ENCODE measurements at places on chromosomes 11 and 22.
A peak's percentile ranks its signal among the peaks of the same experiment; 100 is the strongest.

DNA sequence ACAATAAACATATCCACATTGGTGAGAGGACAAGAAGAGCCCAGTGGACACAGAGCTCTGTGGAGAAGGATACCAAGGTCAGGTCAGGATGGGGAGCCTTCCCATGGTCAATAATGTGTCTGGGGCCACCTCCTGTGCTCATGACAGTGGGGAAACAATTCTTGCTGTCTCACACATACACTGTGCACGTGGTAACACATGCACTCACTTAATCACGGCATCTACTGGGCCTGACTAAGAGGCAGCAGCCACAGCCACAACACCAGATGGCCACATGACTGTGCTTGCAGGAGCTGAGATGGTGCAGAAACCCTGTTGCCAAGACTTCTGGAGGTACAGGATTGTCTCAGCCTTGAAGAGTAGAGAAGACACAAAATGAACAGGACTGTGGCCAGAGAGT is 28.6 kb downstream of the C22orf42 start:
- DNase-seq, result no peak

DNA sequence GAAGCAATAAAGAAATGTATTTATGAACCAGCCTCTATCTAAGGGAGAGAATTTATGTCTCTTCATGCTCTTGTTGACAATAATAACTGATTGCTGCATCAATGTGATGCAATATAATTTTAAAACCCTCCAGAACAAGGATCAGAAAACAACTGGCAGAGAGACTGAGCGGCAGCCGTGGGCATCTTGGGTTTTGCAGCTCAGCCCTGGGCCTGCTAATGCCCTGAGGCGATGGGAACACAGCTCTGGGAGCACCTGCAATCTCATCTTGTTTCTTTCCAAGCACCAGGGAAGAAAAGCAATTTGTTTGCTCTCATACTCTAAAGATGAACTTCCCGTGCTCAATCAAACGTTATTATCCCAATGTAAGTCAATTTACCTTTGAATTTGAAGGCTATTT is 245.7 kb downstream of the ST3GAL4 start:
- DNase-seq, result no peak

DNA sequence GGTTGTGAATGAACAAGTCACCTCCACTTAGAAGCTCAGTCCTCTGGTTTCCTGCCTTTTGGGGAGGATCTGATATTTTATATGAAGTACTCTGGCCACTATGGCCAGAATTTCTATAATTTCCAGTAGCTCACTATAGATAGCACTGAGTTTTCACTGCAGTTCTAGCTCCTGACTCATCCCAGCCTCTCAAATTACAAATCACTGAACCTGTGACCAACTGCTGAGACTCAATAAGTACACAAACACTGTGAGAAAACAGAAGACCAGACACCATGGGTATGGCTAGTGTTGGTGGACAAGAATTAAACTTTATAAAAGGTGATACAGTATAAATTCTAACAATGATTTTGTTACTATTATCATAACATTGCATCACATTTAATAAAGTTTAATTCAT is 47.1 kb upstream of the UCP3 start:
- DNase-seq, result no peak

DNA sequence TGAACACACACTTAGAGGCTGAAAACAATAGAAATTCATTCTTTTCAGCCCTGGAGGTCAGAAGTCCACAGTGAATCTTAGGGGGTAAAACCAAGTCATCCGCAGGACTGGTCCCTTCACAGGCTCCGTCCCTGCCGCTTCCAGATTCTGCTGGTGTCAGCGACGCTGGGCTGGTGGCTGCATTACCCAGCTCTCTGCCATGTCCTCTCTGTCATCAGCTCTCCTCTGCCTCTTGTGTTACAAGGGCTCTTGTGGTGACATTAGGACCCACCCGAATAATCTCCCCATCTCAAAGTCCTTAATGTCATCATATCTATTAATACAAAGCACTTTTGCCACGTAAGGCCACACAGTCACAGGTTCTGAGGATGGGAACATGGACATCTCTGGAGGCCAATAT is 47.7 kb upstream of the ANO1 start:
- DNase-seq, result no peak

DNA sequence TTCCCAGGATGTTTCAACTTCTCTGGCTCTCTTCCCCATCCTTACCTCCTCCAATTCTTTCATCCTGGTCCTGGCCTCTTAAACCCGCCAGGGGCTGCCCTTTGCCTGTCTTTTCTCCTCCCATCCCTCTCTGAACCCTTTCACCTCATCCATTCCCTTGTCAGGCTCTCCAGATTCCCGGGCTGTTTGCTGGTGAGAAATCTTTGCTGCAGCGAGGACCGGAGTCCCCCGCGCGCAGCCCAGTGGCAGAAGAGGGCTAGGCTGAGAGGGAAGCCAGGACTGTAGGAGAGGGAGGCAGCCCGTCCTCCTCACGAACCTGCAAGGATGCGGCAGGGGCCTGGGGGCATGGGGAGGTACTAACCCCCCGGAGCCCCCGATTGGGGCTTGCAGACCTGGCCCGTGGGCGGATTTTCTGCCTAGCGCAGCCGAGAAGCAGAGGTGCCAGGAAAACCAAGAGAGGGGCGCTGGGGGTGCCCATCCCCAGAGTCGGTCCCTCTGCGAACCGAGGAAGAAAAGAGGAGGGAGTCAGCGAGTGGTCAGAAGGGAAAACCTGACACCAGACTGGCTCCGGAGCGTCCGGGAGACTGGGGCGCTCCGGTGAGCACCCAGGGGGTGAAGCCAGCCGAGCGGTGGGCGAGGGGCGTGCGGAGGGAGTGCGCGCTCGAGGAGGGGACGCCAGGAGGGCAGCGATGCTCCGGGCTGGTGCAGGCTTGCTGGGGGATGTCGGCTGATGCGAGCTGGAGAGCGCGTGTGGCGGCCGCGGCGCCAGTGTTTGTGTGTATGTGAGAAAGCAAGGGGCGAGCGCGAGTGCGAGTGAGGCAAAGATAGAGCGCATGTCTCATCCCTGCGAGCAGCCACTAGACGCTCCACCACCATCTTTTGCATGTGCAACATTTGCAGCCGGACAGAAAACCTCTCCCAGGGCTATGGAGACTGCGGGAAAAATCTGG is at the start of gene GRIA4:
GRIA4 (plus strand) TSS at position 242 of the 950 bp plus-strand sequence. CDS start 925 bp downstream, outside the sequence.
- peak; percentile 70 for DNase-seq

GRCh38 chr22:41538583-41538982 is 5.7 kb downstream of the POLR3H start:
- DNase-seq, result no peak

DNA sequence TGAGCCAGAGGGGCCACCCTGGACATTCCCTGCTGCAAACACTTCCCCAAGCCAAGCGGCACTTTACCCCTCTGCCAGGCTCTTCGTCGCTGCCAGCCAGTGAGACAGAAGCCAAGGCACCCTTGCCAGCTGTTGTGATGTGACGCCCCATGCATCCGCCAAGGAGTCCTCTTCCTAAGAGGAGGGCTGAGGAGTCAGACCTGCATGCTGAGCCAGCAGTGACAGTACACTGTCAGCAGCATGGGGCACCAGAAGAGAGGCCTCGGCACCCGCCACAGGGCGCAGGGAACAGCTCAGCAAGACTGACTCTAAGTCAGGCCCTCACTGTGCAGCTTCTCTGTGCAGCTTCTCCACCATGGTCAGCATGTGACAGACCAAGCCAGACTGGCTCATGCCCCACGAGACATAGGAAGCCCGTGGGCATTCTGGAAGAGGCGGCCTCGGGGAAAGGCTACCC is 26.4 kb downstream of the VPS37C start:
- no peak for DNase-seq

DNA sequence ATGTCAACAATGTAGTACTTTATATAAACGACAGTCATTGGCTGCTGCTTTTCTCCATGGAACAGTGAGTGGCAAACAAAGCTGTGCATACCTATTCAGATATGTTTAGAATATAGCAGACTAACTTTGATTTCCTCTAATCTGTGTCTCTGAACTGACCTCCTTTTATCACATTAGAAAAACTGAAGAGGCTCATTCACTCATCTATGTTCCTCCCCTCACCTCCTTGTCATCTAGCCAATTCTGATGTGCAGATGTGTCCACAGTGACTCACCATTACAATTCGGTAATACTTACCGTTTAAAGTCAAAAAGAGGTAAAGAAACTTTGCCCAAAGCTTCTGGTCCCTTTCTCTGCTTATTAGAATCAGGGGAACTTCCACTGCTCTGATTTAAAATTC is 51.5 kb upstream of the RPS13 start:
- no peak for DNase-seq

DNA sequence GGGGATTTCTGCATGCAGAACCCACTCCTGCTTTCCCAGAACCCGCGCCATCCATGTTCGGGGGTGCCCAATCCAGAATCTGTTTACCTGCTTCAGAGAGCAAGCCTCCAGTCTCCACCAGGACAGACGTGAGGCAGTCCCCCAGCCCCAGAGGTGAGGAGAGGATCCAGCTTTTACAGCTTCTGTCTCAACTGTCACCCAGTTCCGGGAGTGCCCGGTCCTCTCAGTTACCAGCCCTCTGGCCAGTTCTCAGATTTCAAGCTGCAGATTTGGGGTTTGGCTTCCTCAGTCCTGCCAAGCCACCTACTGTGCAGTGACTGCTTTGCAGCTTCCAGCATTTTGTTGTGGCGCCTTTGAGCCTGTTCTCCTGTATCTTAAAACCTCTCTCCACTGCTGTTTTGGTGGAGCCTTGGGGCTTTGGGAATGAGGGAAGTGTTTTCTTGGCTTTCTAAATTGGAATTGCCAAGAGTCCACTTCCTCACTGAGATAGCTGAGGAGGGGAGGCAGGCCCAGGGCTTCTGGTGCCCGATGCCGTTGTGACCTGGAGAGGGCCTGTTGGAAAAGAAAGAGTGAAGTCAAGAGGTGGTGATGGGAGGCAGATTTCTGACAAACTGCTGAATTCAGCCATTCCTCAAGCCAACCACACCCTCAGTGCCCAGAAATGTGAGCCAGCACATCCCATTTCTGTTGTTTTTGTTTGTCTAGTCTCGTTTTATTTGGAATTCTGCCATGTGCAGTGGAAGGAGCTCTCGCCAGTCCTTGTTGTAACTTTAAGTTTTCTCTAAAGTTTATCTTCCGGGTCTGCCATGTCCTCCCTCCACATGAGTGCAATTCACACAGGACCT is 513.4 kb downstream of the TBC1D22A start:
- no peak for DNase-seq

GRCh38 chr22:46561435-46561905 is 24.1 kb upstream of the CELSR1 start:
- DNase-seq, result no peak

GRCh38 chr11:119723952-119724325 is 5.1 kb downstream of the NECTIN1 start:
- no peak for DNase-seq

GRCh38 chr11:45075519-45075918 is 70.9 kb upstream of the PRDM11 start:
- DNase-seq, result no peak

DNA sequence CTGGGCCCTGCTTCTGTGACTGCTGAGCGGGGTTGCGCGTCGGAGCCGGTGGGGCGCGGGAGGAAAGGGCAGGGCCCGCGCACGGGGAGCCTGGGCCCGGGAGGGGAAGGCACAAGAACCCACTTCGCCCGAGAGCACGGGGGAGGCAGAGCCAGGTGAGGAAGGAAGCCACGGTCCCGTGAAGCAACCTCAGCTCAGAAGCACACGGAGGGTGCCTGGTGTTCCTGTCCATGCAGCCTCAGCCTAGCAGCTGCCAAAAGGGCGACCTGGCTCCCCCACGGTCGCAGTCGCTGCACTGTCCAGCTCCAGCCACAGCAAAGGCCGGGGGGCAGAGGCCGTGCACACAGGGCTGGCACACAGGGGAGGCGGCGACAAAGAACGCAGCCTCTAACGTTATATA is 9.3 kb upstream of the CDC42BPG start:
- DNase-seq, result no peak

GRCh38 chr11:63404161-63404935 is 34.8 kb downstream of the SLC22A9 start:
- no peak for DNase-seq

GRCh38 chr11:73942010-73942409 is 8.8 kb upstream of the DNAJB13 start:
- no peak for DNase-seq

GRCh38 chr11:86876716-86877234 is 76.4 kb downstream of the PRSS23 start:
- no peak for DNase-seq

DNA sequence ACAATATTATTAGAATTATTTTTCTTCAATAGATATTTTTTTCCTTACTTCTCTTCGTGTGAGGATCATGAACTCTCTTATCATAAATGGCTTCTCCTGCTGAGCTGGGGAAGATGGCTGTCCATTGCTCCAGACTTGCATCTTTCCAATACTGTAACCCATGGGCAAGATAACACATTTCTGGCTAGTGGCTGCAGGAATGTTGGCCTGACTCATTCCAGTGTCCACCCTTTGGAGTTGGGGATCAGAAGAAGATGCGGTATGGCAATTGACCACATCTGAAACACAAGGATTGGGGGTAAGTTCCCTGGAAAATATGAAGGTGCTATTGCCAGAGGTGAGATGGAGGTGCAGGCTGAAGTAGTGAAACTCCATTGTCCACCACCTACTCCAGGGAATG is 92.8 kb downstream of the FAR1 start:
- DNase-seq, result no peak

- DNase-seq, result no peak
Measured at GRCh38 chr22:43338766-43339345, 4.3 kb downstream of the SCUBE1 start.

DNA sequence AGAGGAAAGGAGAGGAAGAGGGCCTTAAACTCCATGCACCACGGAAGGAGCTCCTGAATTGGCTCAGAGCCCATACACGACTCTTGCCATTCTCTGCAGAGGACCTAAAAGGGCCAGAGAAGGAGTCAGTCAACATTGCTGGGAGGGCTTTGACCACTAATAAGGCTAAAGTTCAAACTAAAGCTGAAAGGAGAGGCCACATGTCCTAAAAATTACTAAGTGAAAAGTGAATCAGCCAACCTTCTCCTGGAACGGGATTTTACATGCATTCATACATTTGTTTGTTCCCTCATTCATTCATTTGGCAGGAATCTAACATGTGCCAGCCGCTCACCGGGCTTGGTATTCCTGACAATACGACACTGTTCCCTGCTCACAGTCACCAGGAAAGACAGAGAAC is 10.5 kb downstream of the CLMP start:
- DNase-seq, result no peak

DNA sequence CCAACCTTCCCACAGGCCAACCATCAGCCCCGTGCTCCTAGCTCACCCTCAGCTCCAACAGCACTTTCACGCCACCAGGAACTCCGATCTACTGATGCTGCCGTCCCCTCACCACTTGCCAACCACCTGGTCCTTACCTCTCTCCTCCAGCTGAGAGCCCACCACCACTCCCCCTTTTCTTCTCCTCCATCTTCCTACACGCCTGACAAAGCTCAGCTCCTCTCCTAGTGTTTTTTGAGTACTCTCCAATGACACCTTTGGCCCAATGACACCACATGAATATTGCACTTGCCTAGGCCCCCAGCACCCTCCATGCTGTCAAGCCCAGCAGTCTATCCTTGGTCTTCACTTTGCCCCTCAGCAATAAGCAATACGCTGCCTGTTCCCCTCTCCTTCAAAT is 30.7 kb downstream of the HIRA start:
- no peak for DNase-seq

- DNase-seq, result no peak
Measured at GRCh38 chr11:66239511-66239910, 28.9 kb upstream of the RAB1B start.

Measured in cerebellum (tissue), 4 donors.